Pancreas (tissue), 10 donors: ENCODE measurements at places on chromosomes 3 and 15.

DNA sequence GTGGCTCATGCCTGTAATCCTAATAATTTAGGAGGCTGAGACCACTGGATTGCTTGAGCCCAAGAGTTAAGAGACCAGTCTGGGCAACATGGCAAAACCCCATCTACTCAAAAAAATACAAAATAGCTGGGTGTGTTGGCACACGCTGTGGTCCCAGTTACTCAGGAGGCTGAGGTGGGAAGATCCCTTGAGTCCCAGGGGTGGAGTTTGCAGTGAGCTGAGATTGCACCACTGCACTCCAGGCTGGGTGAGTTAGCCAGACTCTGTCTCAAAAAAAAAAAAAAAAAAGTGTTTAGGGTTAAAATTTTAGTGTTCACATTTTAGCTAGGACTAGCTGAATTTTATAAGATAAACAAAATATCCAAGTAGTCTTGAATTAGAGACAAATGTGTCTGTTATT, 1340.1 kb upstream of the EPHA6 start:
- DNase-seq = no peak

GRCh38 chr3:64954995-64955636, 267.3 kb upstream of the ADAMTS9 start:
- DNase-seq = no peak

DNA sequence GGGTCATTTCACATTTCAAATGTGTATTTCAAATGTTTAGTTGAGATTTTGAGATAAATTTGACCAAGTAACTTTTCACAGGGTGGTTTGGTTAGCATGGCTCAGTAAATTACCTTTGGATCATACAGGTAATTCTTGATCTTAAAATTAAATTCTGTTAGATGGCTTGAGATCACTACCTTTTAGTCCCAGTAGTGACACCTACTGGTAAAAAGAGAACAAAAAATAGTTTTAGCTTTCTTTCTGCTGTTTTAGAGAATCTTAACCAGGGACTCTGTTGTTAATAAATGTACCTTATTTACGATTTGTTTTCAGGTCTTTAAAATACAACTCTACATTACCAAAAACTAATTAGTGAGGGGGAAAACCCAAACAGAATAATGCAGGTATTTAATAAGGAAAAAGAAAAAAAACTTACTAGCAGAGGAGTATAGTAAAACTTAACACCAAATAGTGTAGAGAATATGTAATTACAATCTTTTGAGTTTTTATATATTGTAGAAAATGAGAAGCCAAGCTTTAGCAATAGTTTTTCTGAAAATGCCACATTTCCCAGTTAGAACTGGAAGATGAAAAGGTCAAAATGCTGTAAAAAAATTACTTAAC, 620.3 kb upstream of the AGTR1 start:
- DNase-seq = no peak

DNA sequence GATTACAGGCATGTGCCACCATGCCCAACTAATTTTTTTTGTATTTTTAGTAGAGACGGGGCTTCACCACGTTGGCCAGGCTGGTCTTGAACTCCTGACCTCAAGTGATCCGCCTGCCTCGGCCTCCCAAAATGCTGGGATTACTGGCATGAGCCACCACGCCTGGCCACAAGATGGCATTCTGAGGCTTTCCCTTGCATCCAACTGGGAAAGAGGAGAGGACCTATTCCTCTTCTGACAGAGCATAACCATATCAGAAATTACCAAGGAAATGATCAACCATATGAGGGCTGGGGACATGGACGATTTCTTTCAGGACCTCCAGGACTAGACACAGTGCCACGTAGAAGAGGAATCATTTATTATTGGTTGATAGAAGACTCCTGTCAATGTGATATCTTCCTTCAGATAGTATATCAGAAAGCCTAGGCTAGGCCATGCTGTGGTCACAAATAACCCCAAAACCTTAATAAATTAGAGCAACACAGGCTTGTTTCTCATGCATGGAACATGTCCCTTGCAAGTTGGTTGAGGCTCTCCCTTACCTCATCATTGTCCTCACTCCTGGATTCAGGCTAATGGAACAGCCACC, 372.3 kb upstream of the IL12A start:
- DNase-seq = no peak

DNA sequence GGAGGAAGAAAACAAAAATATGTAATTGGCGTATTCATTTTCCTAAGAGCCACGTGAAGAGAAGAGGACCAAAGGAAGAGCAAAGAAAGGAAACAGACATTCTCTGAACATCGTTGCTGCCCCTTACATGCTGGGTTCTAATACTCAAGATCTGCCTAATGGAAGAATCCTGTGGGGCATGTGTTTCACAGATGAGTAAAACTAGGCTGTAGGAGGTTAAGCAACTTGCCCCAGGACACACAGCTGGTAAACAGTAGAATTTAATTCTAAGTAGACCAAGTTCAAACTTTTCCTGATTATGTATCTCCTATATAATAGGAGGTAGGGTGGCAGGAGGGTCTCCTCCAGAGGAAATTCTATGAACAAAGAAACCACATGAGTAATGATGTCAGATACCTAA, 106.1 kb upstream of the TNFAIP8L3 start:
- no peak for DNase-seq

DNA sequence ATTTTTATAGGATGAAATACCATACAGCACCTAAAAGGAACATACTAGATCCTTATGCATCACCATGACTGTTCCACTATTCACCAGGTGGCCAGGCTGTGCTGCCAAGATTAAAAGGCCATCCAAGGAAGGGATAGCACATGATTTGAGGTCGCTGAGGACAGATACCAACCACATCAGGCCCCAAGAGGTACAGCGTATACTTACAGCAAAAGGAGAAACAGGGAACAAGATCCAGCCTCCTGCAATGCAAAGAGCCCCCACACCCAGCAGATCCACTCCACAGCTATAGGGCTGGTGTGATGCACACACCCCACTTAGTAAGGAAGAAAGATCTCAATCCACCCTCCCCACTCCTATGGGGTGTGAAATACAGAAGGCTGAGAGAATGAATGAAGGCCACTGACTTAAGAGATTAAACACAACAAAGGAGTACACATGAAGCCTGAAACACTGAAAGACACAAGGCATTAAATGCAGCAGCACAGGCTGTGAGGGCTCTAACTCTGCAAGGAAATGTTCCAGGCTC, 32.0 kb upstream of the ZNF445 start:
- no peak for DNase-seq

GRCh38 chr3:60276615-60277014, 974.6 kb downstream of the FHIT start:
- no peak for DNase-seq

DNA sequence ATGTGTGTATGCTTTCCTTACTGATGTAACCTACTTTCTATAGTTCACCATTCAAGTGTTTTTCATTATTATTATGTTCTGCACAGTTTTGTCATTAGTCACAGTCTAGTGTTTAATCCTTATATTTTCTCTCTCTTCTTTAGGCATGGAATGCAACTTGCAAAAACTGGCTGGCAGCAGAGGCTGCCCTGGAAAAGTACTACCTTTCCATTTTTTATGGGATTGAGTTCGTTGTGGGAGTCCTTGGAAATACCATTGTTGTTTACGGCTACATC, 6.9 kb downstream of the SUCNR1 start:
- DNase-seq = no peak

DNA sequence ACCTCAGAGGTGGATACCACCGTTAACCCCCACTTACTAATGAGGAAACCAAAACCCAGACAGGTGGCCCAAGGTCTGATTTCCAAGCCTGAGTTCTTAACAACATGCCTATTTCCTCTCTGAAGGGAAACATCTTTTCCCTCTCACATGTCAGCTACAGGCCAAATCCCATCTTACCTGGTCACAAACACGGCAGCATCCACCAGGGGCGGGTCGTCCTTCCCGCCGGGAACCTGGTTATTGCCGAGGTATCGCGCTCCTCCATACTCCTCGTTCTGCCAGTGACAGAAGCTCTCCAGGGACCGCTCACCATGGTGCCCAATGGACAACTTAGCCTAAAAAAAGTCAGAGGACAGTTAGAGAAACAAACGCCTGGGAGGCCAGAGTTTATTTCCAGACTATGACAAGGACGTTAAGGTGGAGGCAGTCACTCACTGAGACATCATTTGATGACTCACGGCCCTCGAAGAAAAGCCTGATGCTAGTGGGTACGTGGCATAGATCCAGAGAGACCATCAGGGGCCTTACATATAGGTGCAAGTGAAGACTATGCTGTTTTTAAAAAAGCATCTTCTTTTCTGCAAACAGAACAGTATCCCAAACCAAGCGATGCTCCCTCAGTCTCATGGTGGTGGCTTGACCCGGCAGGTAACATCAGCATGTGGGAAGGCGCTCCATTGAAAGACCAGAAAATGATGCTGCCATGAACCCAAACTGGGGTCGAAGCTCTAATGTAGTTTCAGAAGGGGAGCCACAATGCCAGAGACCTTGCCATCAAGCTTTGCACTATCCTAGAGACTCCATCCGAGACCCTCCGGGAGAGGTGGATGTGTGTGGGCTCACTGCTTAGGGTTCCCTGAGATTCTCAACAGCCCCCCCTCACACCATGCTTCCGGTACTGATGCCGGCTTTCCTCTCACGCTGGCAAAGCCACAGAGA, 80.2 kb downstream of the ADAMTS17 start:
- DNase-seq = no peak

DNA sequence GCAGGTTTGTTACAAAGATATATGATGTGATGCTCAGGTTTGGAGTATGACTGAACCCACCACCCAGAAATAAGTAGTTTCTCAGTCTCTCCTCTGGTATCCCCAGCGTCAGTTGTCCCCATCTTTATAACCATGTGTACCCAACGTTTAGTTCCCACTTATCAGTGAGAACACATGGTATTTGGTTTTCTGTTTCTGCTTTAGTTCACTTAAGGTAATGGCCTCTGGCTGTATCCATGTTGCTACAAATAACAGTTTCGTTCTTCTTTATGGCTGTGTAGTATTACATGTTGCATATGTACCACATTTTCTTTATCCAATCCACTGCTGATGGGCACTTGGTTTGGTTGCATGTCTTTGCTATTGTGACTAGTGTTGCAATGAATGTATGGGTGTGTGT, 132.3 kb downstream of the LMLN start:
- DNase-seq = no peak

GRCh38 chr15:81006124-81006523, 5.4 kb downstream of the TLNRD1 start:
- DNase-seq = no peak

- DNase-seq = no peak
These were observed 14.7 kb downstream of the MESD start for GRCh38 chr15:80974914-80975313.

DNA sequence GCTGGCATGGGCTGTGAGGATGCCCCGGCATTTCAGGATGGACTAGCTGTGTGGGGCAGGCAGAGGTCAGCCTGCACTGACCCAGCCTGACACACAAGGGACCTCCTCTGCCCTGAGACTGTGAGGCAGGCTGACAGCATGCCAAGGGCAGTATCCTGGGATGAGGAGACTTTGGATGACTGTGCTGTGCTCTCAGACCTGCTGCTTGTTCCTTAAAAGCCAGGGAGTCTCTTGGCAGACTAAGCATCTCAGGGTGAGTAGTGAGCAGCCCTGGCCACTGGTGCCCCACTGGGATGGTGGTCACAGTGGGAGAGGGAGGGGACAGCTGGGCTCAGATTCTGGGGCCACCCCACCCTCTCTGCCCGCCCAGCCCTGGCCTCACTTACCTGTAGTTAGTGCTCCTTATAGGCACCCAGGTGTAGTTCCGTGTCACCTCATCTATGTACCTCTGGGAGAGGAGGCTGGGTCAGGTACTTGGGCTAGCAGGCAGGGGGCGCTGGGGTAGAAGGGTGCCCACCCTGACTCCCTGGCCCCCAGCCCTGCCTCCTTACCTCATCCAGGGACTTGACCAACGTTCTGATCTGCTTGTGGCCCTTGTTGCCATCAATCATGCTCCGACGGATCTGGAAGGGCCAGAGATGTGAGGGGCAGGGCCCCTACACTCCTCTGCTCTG, 16.1 kb upstream of the TMEM115 start:
- DNase-seq = no peak

- no peak for DNase-seq
These were observed 29.8 kb downstream of the KPNA1 start for GRCh38 chr3:122484985-122485384.

DNA sequence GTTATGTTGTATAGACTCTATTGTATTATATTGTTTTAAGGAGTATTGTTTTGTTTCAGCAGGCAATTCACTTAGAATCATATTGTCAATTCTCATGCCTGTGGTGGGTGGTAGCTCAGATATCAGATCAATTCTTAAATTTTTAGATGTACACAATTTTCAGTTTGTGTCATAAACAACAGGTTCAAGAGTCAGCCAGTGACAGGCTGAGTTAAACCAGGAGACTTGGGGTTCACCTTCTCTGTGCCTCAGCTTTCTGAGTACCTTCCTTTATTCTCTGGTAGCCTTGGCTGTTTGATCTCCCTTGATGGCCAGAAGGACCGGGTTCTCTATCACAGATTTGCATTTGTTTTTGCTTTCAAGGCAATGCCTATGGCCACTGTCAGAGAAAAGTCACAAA, 199.9 kb upstream of the KCNMB2 start:
- DNase-seq = no peak

DNA sequence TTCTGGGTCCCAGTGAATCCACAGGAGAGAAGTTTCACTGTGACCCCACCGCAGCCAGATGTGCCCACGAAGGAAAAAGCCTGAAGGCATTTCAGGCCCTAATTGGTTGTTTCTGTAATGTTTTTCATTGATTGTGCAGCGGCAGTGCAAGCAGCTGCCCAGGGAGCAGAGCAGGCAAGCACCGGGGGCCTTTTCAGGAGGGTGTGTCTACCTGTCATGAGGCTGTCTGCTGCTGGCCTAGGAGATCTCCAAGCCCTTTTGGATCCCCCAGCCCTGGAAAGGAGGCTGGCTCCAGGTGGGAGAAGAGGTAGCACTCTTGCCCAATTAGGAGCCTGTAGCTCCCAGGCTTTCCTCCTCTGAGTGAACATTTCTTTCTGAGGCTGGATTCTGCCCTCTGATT, 108.8 kb downstream of the EPHB1 start:
- no peak for DNase-seq

DNA sequence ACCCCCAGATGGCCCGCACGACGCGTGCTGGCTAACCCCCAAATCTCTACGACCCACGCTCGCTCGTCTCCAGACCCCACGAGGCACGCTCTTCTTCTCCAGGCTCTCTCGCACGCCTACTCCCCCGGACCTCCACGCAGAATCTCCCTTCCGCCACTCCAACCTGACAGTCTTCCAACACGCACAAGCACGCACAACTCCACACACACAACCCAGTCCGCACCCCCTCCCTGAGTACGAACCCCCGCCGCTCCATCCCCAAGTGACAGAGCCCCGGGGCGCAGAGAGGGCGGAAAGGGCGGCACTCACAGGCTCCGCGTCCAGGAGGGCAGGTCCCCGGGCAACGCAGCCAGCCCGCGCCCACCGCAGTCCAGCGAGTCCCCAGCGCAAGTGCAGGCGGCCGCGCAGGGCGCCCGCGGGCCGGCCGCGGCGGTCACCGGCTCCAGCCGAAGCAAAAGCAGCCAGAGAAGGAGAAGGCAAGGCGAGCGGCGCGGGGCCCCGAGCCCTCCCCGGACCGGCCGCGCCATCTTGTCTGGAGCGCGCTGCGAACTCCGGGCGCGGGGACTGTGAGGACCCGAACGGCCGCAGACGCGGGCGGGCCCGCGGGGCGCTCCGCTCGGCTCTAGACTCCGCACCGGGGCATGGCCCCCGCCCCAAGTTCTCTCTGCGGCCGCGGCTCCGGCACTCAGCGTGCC, 794 bp downstream of the LRIG1 start:
- no peak for DNase-seq

- DNase-seq = no peak
These were observed 26.7 kb downstream of the TBC1D2B start for GRCh38 chr15:78050826-78051225.

- DNase-seq = no peak
These were observed 218.4 kb downstream of the ARRDC4 start for GRCh38 chr15:98178861-98179260.
